ENCODE measurements at places on chromosomes 2 and 18. TPM values are rescaled to one million over a fixed set of nuclear protein-coding genes. Genes with fewer than 3 reads are reported as not detected.

GRCh38 chr2:14633461-14634181 is 1.1 kb downstream of the LRATD1 start:
- DNase-seq, result no peak

GRCh38 chr2:64453770-64454385 is at the start of gene LGALSL:
Gene LGALSL (plus strand): TSS chr2:64454162. CDS start chr2:64454546, 384 bp downstream.
- peak; percentile 34 for DNase-seq

DNA sequence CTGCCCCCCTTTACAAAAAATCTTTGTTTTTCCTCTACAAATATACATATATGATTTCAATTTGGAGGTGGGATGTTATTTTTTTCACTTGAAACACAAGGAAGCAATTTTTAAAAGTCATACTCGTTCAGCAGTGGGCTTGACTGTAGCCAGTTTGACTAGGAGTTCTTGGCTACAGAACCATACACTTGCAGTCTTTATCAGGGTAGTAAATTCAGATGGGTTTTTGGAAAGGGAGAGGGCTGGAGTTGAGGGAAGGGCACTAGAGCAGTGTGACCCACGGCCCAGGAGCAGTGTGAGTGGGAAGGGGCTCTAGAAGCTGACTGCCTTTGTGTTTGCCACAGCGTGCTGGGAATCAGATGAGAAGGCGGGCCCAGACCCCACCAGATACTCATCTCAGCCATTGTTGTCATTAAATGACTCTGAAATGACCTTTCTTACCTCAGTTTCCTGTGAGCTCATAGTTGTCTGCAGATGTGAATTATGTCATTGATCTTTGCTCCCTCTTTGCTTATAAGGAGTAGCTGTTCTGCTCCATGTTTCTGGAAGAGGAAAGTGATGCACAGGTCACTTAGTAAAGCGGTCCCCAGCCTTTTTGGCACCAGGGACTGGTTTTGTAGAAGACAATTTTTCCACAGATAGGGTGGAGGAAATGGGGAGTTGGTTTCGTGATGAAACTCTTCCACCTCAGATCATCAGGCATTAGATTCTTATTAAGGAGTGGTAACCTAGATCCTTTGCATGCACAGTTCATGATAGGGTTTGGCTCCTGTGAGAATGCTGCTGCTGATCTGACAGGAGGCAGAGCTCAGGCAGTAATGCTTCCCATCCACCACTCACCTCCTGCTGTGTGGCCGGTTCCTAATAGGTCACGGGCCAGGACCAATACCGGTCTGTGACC is 116.8 kb downstream of the SPTBN1 start:
- peak; percentile 87 for DNase-seq

GRCh38 chr2:16392647-16393499 is 272.8 kb downstream of the CYRIA start:
- DNase-seq, result no peak

DNA sequence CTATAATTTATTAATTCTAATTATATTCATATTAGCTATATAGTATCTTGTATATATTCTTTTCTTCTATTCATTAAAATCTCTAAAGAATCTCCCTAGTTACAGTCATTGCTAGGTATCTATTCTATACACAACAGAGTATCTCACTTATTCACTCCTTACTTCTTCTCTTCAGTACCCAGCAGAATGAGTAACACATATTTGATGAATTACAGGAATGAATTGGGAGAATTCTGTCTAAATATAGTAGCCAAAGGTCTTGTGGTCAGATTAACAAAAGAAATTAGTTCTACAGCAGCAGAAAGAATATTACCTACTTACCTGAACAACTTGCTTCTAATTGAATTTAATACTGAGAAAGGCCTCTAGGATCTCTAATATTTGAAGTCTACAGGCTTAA is 758.0 kb upstream of the ZEB2 start:
- DNase-seq, result no peak

DNA sequence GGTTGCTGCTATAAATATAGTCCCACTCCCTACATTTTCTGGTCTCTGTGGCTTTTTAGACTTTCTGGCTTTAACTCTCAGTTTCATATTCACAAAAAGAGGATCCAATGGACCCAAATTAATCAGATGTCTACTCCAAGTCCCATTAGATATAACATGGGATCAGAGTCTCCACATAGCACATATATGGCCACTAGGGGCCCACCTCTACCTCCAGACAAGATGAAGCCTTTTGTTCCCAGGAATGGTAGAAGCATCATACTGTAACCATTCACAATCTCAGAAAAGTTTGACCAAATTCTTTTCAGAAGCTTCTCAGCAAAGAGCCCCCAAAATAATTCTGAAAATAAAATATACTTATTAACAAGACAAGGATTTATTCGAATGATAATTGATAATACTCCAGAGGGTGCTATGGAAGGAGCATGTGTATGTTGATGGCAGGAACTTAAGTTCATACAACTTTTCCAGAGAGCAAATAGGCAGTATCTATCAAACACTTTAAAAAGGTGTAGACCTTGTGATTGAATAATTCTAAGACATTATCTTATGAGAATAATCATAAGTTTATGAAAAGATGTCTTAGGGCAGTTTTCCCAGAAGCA is 382.3 kb upstream of the CRIM1 start:
- DNase-seq, result peak; percentile 5

DNA sequence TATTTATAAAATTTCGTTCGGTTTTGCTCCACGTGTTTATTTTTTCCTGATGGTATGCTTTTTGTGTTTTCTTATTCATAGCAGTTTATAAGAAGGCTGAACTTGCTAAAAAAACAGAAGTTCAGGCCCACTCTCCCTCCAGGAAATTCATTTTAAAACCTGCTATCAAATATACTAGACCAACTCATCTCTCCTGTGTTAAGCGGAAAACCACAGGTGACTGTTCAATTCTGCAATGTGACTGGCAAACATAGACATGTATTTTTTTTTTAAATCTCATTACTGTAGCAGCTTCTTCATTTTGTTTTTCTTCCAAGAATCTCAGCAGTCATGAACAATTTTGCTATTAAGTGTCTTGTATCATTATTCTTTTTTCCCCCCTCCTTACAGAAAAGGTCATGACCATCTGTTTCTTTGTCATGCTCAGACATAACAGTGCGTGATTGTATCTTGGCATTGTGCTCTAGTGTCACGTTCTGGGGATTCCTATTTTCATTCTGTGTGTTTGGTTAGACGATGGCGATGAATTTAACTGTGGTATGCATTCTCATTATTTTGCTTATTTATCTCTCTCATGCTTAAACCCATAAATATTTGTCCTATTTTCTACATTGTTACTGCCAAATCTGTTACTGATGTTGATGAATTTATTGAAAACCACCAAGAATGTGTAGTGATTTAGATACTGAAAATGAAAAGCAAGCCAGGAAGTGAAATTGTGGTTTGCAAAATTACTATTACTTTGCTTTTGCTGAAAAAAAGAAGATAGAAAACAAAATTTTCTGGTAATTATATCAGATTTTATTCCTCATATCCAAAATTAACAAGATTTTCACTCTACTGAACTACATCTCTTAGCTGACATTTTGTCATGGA is 74.6 kb upstream of the UNC80 start:
- no peak for DNase-seq

GRCh38 chr18:37544713-37545112 is 20.9 kb downstream of the CELF4 start:
- DNase-seq, result no peak

GRCh38 chr18:79576686-79577351 is 102.8 kb upstream of the CTDP1 start:
- peak; percentile 19 for DNase-seq

DNA sequence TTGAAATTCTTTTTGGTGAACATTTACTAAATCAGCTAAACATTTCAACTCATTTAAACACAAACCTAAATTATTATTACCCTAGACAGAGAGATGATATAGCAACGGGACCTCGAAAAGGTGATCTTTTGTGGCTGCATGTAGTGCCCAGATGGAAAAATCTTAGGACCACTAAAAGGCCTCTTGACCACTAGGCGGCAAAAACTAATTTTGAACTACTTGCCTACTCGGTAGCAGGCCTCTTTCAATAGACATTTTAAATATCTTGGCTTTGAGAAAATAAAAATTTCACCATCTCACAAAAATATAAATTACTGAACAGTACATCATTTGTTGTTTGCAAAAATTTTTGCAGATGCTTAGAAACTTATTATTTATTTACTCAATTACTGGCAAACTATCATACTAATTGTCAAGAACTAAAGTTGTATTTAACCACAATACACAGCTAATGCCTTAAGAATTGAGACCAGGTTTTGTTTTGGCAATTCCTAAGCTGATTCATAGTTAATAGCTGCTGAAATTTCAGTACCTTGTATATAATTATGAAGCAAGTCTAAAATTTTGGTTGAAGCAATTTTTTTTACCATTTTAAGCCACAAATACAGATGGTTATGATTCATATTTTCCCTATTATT is 9.4 kb downstream of the COL3A1 start:
- DNase-seq, result peak; percentile 66

DNA sequence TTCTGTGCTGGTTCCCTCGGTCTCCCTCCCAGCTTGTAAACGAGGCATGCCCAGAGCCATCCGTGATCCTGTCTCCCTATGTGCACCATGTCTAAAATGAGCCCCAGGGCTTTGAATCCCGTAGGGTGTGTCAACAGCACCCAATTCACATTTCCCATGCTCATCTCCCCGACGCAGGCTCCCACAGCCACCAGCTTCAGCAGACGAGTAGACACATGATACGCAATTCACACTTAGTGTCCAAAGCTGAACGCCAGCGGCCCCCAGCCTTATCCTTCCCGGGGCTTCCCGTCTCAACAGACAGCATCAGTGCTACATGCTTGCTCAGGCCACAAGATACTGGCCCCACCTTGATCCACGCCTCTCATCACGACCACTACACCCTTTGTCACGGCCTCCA is 88.1 kb downstream of the EIPR1 start:
- DNase-seq, result no peak

GRCh38 chr2:209463226-209463625 is 39.4 kb downstream of the MAP2 start:
- DNase-seq, result no peak

- DNase-seq, result no peak
These were observed 18.5 kb upstream of the SCN9A start for GRCh38 chr2:166394245-166394644.

DNA sequence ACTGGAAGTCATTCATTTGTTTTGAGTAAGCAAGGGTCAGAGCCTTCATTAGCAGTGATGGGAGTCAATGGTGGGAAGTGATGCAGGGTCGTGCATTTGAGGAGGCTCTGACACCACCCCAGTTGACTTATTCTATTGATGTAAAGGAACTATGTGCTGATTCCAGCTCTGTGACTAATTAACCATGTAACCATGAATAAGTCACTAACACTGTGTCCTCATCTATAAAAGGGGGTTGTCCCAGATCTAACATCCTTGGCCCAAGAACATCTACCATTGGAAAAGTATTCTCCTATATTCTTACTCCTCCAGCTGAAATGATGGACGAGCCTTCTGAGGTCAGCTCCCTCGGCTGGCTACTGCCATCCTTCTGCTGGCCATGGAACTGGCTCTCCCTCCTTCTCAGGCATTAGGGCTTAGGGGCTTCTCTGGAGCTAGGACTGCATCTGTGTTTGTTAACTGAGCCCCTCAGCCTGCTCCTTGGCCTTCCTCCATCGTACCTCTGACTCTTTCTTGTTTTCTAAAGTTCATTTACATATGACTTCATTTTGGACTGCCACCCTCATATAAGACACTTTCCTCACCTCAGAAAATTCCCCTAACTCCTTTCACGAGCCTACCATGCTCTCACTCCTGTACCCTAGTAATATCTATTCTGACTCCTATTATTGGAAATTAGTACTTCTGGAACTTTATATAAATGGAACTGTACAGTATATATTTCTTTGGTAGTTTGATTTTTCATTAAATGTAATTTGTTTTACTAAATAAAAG is 115.5 kb downstream of the KCTD1 start:
- no peak for DNase-seq

GRCh38 chr2:36672199-36672598 is 24.3 kb upstream of the VIT start:
- peak; percentile 50 for DNase-seq

GRCh38 chr18:76376668-76377358 is 118.2 kb downstream of the ZNF516 start:
- DNase-seq, result no peak

GRCh38 chr2:167191588-167191987 is 303.3 kb downstream of the XIRP2 start:
- DNase-seq, result no peak

DNA sequence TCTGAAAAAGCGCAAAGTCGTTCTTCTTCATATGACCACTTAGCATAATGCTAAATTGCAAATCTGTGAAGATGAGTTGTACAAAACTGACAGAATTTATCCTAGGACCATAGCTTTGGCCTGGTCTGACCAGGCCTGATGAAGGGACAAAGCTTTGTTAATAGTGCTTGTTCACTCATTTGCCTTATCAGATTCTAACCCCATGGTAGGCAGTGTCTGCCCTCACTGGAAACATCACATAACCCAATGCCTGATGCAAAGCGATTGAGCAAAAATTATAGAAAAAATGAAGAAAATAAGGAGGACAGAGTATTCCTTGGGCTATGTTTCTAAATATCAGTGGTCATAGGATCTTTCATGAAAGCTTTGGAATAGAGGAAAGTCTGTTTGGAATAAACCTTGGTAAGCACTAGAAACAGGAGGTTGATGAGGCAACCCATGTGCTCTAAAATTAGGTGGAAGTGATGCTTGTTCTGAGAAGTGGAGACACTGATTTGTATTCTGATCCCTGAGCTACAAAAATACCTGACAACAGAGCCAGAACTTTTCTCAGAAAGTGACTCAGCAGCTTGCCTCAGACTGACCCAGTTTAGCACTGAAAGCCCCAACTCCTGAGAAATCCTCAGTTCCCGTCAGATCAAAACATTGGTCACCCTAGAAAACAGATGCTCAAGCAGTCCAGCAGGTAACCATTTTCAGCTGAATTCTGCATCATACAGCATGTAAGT is 131.4 kb upstream of the MAPRE2 start:
- DNase-seq, result peak; percentile 66

GRCh38 chr2:98857001-98857400 is 79.0 kb downstream of the CRACDL start:
- DNase-seq, result no peak

DNA sequence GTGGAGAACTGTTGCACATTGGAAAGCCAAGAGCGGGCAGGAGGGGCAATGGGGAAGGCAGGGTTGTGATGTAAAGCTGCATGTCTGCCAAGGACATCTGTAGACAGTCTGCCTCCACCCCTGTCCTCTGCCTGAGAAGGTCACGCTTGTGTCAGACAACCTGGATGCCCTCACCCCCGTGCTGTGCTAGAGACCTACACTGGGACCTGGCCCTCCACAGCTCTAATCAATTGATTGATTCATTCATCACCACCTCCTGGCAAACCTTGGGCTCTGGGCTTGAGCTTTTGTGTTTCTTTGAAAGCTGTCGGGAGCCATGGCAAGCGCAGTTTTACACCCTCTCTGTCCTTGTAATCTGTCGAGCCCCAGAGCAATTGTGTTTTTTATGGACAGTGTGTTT is 41.1 kb downstream of the MARCO start:
- no peak for DNase-seq

Gene KLHL14
- not detected for total RNA-seq

Gene LRRC30
- total RNA-seq, result not detected

Gene RPRM
- total RNA-seq, result not detected

Gene COL4A3
- under 0.01 TPM for total RNA-seq

Gene IGFBP5
- total RNA-seq, result 754 TPM

Gene MAPRE3
- total RNA-seq, result 3.5 TPM

Gene DCC
- not detected for total RNA-seq

Gene STK39
- 15.5 TPM for total RNA-seq

Gene HOXD13
- total RNA-seq, result not detected

Gene CUL3
- 82.5 TPM for total RNA-seq

All from fibroblast of villous mesenchyme (primary cell).